ENCODE measurements at places on chromosomes 7 and 10. TPM values are rescaled to one million over a fixed set of nuclear protein-coding genes. Genes with fewer than 3 reads are reported as not detected.

GRCh38 chr10:59618666-59619065 lies 91.0 kb downstream of the SLC16A9 start:
- no peaks in the 10 kb centered on the region for H3K4me1 ChIP-seq
- H3K27me3 ChIP-seq, result no peaks in the 10 kb centered on the region
- no peak for DNase-seq
- no peaks in the 10 kb centered on the region for H3K36me3 ChIP-seq
- no peak overlapping the region for H3K27ac ChIP-seq

STAG3 gene
- total RNA-seq, result 1.5 TPM

GRCh38 chr10:102121739-102122372 lies 1.7 kb upstream of the LDB1 start:
- no peaks in the 10 kb centered on the region for H3K4me1 ChIP-seq
- H3K27ac ChIP-seq, result peak overlapping the region; percentile 95
- H3K36me3 ChIP-seq, result no peaks in the 10 kb centered on the region
- no peaks in the 10 kb centered on the region for H3K27me3 ChIP-seq
- DNase-seq, result no peak

GRCh38 chr10:60992636-60993035 lies 48.7 kb upstream of the RHOBTB1 start:
- H3K36me3 ChIP-seq, result no peaks in the 10 kb centered on the region
- H3K27ac ChIP-seq, result no peak overlapping the region
- no peak for DNase-seq
- H3K4me1 ChIP-seq, result no peaks in the 10 kb centered on the region
- H3K4me3 ChIP-seq, result no peak overlapping the region

DNA sequence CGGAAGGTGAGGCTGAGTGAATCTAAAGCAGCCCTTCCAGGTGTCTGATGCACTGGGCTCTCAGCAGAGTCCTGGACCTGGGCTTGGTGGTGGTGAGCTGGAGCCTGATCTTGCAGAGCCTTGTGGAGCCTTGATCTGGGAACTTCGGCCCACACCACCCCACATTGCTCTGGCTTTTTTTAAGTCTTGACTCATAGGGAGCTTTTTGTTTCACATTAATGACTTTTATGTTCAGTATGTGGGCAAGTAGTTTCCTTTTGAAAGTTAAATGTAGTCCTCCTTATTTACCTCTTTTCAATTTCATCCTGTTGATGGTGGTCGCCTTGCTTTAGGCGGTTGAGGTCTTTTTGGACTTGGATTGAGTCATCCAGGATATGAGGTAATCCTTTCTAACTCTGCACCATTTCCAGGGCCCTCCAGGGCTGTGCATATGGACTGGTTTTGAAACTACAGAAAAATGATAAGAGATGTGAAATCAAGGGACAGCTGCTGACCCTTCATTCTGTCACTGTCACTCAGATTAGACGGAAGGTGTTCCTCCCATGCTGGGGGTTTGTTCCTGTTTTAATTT lies 2.9 kb upstream of the NRAP start:
- H3K4me1 ChIP-seq, result no peaks in the 10 kb centered on the region
- no peak for DNase-seq
- H3K27me3 ChIP-seq, result no peaks in the 10 kb centered on the region

- no peaks in the 10 kb centered on the region for H3K4me1 ChIP-seq
- no peaks in the 10 kb centered on the region for H3K27me3 ChIP-seq
- H3K4me3 ChIP-seq, result no peak overlapping the region
- DNase-seq, result no peak
These were observed 455.7 kb downstream of the DGKB start for GRCh38 chr7:14446829-14447228.

- DNase-seq, result no peak
- H3K4me3 ChIP-seq, result no peak overlapping the region
- H3K36me3 ChIP-seq, result no peaks in the 10 kb centered on the region
- no peaks in the 10 kb centered on the region for H3K4me1 ChIP-seq
- H3K27ac ChIP-seq, result no peak overlapping the region
These were observed 492.4 kb downstream of the IPMK start for GRCh38 chr10:57775250-57775649.

DNA sequence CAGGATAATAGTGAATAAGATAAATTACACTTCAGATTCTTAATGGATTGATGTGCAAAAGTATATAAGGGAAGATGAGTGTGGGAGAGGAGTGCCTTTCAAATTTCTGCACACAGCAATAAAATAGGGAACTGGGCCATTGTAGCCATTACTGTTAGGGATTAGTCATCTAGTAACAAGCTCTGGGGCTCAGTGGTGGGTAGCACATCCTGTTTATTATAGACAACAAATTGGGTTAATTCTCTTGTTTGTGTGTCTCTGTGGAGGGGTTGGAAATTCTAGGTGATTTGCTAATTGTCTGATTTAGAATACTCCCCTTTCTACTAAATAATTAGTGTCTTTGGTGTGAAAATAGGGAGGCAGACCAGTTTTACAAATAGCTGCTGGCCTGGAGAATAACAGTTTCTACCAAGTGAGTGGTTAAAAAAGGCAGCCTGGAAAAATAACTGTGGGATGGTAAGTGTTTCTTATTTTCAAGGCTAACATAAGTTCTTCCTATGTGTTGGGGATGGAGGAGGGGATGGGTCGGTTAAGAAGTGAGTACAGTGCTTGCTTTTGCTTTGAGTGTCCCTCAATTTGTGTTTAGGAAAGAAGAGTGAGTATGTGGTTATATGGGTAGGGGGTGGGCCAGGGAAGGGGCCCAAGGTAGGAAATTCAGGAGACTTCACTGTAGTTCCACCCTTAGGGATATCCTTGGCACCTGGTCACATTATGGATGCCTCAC lies 43.3 kb upstream of the TMEM248 start:
- H3K27me3 ChIP-seq, result no peaks in the 10 kb centered on the region
- no peak overlapping the region for H3K4me3 ChIP-seq
- no peak overlapping the region for H3K27ac ChIP-seq
- no peak for DNase-seq
- H3K4me1 ChIP-seq, result no peaks in the 10 kb centered on the region

DNA sequence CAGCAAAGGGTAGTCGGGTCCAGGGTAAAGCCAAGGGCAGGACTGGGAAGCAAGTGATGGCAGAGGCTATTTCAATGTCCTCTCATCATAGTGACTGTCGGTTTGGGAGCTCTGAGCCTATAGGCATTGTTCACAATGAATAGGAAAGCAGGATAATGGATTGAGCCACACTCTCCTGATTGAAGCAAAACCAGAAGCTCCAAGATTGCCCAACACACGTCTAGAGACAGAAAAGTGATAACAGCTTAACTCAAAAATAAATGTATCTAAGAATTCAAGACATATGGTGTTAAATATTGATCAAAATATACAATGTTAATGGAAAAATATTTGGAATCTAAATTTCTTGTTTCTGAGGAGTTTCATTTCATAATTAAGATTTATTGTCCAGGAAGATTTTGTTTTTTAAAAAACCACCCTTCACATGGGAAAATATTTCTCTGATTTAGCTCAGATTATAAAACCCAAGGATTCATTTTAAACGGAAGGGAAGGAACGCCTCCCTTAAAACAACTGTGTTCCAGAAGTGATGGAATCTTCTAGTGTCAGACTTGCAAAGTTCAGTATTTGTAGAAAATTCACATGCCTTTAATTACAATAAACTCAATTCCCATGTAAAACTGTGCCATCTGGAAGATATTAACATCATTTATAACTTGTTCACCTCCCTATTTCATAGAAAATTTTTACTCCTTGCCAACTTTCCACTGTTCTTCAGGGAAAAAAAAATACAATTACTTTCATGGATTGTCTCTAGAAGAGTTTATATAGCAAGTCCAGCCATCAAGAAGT lies 54.5 kb downstream of the NRP1 start:
- no peaks in the 10 kb centered on the region for H3K4me1 ChIP-seq
- no peak overlapping the region for H3K27ac ChIP-seq
- H3K36me3 ChIP-seq, result no peaks in the 10 kb centered on the region
- DNase-seq, result no peak

NCF1 gene
- 7.0 TPM for total RNA-seq

DNA sequence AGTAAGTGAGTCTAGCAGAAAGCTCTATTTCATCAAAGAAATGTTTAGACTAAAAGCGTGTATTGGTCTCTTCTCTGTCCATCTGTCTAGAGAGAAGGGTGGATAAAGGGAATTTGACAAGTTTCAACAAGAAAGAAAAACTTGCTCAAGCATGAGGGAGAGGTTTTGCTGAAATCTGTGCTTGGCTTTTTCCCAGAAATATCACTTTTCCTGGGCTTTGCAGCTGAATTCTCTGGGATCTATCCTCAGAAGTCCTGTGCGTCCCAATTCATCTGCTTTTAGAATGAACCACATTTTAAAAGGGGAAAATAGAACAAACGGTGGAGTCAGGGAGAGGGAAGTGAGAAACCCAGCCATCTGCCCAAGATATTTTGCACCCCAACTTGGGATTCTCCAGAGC lies 59.6 kb upstream of the CELF2 start:
- peaks cover 3% of the 10 kb centered on the region for H3K4me1 ChIP-seq
- no peaks in the 10 kb centered on the region for H3K27me3 ChIP-seq
- H3K4me3 ChIP-seq, result no peak overlapping the region

GRCh38 chr7:133723044-133723443 lies 404.1 kb upstream of the LRGUK start:
- no peaks in the 10 kb centered on the region for H3K4me1 ChIP-seq
- no peaks in the 10 kb centered on the region for H3K27me3 ChIP-seq
- H3K27ac ChIP-seq, result no peak overlapping the region
- DNase-seq, result no peak
- H3K4me3 ChIP-seq, result no peak overlapping the region

COL17A1 gene
- 1.5 TPM for total RNA-seq

NUTM2A gene
- total RNA-seq, result 0.66 TPM

GRCh38 chr10:97659589-97659988 lies 19.1 kb downstream of the PI4K2A start:
- H3K27ac ChIP-seq, result no peak overlapping the region
- DNase-seq, result no peak
- peaks cover 5% of the 10 kb centered on the region for H3K36me3 ChIP-seq
- H3K4me3 ChIP-seq, result no peak overlapping the region

DNA sequence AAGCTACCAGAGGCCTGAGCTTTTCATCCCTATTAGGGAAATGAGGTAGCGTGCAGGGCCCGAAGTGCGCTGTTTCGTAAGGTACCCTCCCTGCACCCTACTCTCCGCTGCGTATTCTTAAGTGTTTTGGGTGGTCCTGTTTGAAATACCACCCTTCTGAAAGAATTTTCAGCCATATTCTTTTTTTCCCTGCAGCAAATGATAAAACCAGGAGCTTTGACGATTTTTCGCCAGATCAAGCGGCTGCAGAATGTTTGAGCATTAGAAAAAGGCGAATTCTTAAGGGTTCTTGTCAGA lies 1.2 kb downstream of the RSBN1L start:
- H3K27ac ChIP-seq, result no peak overlapping the region
- H3K27me3 ChIP-seq, result no peaks in the 10 kb centered on the region
- peak overlapping the region; percentile 89 for H3K4me3 ChIP-seq
- H3K36me3 ChIP-seq, result no peaks in the 10 kb centered on the region
- peaks cover 3% of the 10 kb centered on the region for H3K4me1 ChIP-seq

GRCh38 chr7:4189131-4189570 lies 492.9 kb upstream of the FOXK1 start:
- no peak overlapping the region for H3K4me3 ChIP-seq
- H3K36me3 ChIP-seq, result no peaks in the 10 kb centered on the region
- H3K27ac ChIP-seq, result no peak overlapping the region
- no peaks in the 10 kb centered on the region for H3K27me3 ChIP-seq

STEAP1B gene
- total RNA-seq, result 2.8 TPM

DNA sequence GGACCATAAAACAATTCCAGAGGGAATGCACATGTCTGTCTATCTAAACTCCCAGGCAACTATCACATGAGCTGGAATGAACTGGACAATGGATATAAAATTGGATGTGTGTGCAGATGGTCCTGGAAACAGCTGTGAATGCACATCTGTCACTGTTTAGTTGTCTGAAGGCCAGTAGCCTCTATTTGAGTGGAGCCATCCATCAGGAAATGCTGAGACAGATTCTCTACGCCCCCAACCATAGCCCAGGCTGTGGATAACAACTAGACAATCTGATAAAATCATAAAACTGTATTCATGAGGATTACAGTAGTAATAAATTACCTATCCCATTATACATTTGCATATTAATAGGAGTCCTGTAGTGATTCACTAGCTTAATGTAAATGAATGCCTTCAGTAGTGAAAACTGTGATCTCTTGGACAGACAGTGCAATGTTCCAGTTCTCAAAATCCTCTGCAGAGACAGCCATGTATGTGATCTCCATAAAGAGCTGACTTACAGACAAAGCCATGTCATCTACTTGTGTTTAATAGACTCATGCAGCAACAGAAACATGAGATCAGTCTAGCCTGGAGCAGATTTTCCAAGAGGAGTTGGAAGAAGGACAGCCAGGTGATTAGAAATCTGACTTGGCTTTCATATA lies 907.6 kb downstream of the KCNMA1 start:
- no peak for DNase-seq
- no peak overlapping the region for H3K4me3 ChIP-seq
- no peaks in the 10 kb centered on the region for H3K27me3 ChIP-seq
- no peaks in the 10 kb centered on the region for H3K36me3 ChIP-seq
- H3K4me1 ChIP-seq, result no peaks in the 10 kb centered on the region

DNA sequence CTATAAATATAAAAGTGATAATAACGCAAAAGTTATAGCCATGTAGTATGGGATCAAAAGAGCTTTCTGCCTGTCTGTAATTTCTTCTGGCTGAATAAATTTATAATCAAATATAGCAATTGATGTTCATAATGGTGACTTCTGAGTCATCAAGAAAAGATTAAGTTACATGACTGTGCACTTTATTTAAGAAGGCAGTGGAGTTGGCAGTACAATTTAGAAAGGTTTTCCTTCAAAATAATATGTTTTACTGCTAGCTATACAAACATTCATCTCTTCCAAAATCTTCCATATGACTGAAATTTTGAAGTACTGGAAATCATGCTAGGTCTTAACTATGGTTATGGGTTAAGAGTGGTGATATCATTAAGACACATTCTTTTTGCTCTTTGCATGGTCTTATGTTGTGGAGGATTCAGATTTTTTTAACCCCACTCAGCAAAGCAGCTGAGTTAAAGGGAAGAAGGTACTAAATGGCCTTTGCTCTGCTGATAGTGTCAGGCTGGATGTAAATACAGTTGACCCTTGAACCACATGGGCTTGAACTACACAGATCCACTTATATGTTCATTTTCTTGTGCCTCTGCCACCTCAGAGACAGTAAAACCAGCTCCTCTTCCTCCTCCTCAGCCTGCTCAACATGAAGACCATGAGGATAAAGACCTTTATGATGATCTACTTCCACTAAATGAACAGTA lies 323.6 kb downstream of the BBS9 start:
- no peak overlapping the region for H3K4me3 ChIP-seq
- no peak overlapping the region for H3K27ac ChIP-seq
- H3K4me1 ChIP-seq, result no peaks in the 10 kb centered on the region
- H3K27me3 ChIP-seq, result no peaks in the 10 kb centered on the region
